ENCODE measurements at places on chromosomes 5 and 9.

DNA sequence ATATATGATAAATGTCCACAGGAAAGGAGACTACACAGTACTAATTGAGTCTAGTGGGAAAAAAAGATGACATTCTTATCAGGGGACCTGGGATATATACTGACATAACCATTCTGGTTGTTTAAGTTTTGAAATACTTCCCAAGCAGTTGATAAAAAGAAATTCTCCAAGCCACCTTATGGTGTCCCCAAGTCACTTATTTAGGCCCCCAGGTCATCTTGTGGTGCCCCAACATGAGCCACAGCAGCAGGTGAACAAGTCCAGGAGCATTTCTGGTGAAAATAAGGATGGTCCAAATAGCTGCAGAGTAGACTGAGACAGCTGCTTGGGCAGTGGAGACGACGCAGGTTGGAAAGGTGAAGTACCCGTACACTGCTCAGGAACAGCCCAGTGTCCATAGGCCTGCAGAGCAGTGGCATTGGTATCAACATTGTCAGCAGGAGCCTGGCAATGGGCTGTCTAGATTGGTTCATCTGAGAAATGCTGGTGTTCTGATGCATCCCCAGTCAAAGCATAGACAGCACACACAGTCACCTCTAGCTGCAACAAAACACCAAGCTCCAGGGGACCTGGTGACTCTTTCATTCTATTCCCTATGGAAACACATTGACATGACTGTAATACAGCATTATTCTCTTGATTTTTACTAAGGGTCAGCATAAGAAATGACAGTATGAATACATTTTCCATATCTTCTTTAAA lies 430.6 kb downstream of the NR2F1-AS1 start:
- DNase-seq, result no peak

GRCh38 chr9:26975728-26976707 lies 19.8 kb downstream of the IFT74 start:
- DNase-seq, result no peak

DNA sequence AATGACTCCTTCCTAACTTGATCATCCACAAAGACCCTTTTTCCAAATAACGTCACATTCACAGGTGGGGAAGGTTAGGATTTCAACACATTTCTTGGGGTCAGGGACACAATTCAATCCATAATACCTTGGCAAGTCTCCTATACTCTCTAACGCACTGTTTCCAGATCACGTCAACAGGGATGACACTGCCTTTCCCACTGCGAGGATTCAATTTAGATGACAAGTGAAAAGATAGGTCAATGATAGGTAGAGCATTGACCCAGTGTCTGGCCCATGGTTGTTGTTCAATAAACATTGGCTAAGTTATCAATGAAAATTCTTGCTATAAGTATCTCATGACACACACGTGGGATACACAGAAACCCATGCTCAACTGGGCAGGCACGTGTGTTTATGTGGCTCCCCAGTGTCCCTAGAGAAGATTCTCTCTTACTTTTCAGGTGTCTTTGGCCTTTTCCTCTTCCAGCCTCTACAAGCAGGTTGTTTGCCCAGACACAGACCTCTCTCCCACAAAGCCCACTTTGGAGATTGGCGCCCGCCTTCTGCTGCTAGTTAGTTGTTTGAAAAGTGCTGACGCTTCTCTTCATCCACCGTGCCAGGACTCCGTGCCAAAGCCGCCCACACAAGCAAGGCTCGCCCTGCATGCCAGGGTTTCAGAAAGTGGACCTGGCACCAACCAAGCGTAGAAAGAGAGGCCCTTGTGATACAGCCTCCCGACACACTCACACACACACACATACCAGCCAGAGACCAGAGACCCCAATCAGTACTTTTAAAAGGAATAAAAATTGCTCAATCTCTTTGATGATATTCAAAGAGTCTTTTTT lies 594.5 kb downstream of the BNC2 start:
- no peak for DNase-seq

- DNase-seq, result no peak
These were observed 16.0 kb downstream of the SLC22A5 start for GRCh38 chr5:132385326-132386105.

GRCh38 chr9:95093586-95093985 lies 223.9 kb downstream of the FANCC start:
- DNase-seq, result no peak

DNA sequence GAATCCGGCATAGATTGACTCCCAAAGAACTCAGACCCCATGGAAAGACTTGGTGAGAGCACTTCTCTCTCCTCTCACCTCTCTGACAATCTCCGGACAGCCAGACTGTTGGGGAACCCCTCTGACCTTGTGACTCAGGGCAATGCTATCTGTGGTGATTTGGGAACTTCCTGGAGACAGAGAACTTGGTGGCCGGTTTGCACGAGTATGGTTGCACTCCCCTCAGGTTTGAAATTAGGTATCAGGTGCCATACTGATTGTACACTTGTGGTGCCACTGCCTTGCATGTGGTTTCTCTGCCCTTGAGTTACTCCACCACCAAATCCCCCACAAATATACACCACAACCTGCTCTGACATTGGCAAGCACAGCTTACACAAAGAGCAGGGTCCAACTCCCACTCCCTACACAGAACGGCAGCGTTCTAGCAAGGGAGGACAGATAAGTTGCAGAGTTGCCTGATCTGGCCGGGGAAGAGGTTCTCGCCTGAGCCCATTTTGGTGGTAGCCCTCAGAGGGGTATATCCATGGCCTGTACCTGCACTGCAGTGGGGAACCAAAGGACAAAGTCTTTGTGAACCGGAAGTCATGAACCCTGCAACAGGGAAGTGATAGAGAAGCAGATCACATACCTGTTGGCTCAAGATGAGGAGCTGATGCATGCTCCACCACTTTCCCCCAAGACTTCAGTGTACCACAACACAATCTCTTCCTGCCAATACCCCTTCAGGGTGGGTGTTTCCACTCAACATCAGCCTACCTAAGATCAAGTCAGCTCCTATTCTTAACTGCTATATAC lies 255.1 kb downstream of the MCTP1 start:
- DNase-seq, result no peak

DNA sequence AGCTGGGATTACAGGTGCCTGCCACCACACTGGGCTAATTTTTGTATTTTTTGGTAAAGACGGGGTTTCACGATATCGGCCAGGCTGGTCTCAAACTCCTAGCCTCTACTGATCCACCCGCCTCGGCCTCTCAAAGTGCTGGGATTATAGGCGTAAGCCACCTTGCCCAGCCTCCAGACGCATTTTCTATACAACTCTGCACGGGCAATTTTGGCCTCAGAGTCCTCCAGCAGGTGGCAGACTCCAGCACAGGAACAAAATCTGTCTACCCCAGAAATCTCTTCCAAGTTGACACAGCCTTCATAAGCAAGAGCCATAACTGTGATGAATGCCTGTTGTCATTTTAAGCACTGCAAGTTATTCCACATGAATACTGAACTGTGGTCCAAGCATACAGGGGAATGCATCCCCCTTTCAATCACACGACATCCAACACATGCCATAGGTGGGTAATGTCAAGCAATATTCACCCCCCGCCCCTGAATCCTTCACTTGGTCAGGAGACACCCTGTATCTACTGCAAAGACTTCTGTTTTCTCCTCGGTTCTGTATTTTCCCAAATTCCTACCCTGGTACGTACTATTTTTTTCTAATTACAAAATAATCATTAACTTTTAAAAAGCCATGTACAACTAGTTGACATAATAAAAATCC lies 50.8 kb downstream of the ALDH7A1 start:
- DNase-seq, result no peak

GRCh38 chr5:67426961-67427849 lies 230.6 kb upstream of the CD180 start:
- DNase-seq, result no peak

- no peak for DNase-seq
These were observed 56.9 kb upstream of the CAST start for GRCh38 chr5:96605144-96605837.

DNA sequence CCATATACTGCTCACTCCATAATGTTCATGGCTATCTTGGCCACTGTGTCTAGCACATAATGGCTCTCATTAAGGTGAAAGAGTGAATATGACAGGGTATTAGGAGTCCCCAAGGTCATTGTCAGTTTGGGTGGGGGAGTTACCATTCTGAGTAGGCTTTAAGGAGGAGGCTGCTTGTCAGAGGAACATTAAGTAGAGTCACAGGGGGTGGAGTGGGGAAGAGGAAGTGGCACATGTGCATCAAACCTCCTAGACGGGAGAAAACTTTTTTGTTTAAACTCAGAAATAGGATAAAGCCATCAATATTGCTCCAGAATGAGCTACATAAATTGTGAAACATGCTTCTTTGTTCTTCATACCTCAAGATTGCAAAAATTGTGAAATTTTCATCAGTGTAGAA lies 45.5 kb downstream of the DAB2IP start:
- DNase-seq, result no peak

DNA sequence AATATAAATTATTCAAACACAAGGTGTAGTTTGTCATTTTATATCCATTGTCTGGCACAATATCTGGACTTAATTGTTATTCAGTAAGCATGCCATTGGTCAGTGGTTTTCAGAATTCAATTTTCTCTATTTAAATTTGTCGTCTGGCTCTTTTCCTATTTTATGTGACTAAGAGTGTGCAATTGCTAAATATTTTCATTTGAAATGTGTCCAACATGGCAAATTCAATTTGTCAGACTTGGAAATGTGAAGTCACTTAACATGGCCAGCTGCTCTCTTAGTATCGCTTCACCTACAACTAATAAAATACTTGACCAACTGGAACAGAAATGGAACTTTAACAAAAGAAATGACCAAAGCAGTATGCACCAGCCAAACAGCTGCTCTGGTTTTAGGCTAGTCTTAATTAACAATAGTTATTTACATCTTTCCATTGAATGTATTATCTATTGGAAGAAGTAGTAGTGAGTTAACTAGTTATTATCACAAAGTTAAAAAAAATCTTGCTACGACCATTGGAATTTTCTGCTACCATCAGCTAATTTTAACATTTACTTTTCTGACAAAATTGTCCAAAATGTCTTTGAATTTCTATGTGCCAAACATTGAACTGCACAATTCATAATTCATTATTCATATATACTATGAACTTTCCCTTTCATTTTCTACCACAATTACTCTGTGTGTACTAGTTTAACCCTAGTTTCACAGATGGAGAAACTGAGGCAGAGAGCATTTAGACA lies 720.7 kb upstream of the FAM174A start:
- no peak for DNase-seq

DNA sequence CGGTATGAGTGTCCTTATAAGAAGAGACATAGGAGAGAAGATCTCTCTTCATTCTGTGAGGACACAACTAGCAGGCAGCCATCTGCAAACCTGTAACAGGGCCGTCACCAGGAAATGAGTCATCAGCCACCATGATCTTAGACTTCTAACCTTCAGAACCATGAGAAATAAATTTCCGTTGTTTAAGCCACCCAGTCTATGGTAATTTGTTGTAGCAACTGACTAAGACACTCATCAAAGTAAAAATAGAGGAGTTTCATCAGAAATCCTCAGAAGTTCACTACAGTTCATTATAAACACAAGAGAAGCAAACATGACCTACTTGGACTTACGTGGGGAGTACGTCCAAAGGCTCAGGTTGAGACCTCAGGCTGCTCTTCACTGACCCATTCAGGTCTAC lies 357.7 kb downstream of the SEMA5A start:
- DNase-seq, result no peak
